ENCODE measurements at places on chromosomes 13 and 19.

GRCh38 chr13:23289917-23290357, 109.2 kb downstream of the SGCG start:
- no peak for DNase-seq

DNA sequence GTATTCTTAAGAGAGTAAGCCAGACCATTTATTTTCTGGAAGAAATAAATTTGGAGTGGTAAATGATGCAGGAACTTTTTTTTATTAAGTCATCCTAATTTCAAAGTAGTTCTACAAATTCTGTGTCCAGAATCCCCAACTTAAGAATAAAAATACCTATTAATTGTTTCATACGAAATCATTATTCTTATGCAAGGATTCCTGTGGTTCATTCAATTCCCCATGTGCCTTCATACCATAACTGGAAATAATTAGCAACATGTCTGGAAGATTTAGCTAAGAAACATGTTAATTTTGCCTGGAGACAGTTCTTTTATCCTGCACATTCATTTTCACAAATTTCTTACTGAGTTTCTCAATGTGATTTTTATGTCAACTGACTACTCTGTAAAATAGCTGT, 408.6 kb downstream of the PCDH9 start:
- DNase-seq, result no peak

DNA sequence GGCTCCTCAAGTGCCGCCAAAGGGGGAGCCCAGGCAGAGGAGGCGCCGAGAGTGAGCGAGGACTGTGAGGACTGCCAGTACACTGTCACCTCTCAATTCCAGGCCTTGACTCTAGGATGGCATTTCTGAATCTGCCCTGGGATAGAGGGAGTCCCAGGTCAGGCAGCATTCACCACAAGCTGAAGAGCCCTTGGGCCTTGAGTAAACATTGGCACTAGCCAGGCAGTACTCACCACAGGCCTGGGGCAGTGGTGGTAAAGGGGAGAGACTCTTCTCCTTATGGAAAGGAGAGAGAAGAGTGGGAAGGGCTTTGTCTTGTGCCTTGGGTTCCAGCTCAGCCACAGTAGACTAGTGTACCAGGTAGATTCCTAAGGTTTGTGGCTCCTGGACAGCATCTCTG, 39.7 kb upstream of the HTR2A start:
- DNase-seq, result no peak

DNA sequence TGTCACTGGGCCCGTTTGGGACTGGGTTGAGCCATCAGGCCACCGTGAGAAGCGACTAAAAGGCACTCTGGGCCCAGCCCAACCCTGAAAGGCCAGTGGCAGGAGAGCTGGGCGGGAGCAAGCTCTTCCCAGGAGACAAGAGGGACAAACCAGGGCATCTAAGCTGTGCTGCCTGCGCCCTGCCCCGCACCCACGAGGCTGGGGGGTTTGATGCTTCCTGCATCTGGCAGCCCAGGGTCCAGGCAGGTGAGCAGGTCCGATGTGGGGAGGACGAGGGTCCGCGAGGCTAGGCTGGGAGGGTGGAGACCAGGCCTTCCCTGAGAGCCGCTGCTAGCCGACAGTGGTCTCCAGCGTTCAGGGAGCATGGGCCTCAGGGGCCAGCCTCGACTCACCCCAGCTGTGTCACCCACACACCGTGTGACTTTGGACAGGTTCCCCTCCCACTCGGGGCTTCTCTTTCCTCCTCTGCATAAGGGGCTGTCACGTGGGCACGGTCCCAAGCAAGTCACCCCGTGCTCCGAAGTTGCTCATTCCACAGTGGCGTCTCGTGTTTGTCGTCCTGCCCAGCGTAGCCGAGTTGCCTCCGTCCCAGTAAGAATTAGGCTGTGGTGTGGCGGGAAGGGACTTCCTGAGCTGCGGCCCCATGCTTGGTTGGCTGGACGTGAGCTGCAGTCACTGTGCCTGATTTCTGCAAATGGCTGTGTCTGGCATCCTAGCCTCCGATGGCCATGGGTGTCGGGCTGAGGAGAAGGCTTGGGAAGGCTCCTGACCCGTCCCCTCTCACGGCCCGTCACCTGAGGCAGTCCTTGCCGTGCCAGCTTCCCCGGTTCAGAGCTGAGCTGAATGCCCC, 15.8 kb downstream of the PLIN4 start:
- DNase-seq, result no peak

GRCh38 chr13:22926748-22927400, 253.9 kb upstream of the SGCG start:
- no peak for DNase-seq

GRCh38 chr19:30153326-30154210, 211.5 kb downstream of the URI1 start:
- no peak for DNase-seq

GRCh38 chr13:100552755-100553154, 35.8 kb downstream of the GGACT start:
- no peak for DNase-seq

- no peak for DNase-seq
Observed at GRCh38 chr13:39250440-39250839, 212.2 kb downstream of the NHLRC3 start.

- DNase-seq, result no peak
Observed at GRCh38 chr13:23067129-23067528, 113.7 kb upstream of the SGCG start.

GRCh38 chr13:41005704-41006103, 13.4 kb downstream of the ELF1 start:
- no peak for DNase-seq

DNA sequence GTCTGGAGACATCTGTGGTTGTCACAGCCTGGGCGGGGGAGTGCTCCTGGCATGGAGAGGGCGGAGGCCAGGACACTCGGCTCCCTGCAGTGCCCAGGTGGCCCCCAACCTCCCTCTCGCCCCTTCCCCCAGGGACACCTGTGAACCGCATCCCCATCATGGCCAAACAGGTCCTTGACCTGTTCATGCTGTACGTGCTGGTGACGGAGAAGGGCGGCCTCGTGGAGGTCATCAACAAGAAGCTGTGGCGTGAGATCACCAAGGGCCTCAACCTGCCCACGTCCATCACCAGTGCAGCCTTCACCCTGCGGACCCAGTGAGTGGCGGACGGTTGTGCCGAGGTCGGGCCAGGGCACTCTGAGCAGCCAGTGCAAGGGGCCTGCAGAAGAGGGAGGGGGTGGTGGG, 20.0 kb upstream of the WDR18 start:
- DNase-seq, result no peak

DNA sequence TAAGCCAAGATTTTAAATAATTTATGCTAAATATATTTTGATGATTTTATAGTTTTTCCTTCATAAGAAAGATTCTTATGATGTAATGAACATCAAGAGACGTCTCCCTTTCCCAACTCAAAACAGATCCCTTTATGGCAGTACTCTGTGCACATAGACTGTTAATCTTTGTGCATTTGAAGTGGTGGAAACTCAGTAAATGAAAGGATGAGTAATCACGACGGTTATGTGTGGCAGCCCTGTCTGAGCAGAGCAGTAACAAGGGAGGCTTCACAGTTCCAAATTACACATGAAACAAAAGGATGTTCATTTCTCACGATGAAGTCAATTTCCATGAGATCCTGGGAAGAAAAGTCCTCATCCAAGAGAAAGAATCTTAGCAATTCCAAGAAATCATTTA, 498.1 kb downstream of the KLF5 start:
- no peak for DNase-seq

GRCh38 chr13:46345866-46346265, 41.2 kb downstream of the RUBCNL start:
- no peak for DNase-seq

GRCh38 chr13:107374038-107374437, 806.1 kb upstream of the ARGLU1 start:
- DNase-seq, result no peak

DNA sequence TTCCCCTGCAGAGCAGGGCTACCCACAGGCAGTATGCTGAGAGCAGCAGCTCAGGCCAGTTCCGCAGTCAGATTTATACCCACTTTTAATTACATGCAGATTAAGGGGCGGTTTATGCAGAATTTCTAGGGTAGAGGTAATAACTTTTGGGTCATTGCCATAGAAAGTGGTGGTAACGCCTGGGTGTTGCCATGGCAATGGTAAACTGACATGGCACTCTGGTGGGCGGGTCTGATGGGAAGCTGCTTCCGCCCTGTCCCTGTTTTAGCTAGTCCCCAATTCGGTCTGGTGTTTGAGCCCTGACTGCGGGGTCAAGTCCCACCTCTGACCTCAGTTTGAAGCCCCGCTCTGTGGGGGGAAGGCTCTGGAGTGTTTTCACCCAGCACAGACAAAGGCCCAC, 141.1 kb upstream of the VSTM2B start:
- DNase-seq, result no peak

DNA sequence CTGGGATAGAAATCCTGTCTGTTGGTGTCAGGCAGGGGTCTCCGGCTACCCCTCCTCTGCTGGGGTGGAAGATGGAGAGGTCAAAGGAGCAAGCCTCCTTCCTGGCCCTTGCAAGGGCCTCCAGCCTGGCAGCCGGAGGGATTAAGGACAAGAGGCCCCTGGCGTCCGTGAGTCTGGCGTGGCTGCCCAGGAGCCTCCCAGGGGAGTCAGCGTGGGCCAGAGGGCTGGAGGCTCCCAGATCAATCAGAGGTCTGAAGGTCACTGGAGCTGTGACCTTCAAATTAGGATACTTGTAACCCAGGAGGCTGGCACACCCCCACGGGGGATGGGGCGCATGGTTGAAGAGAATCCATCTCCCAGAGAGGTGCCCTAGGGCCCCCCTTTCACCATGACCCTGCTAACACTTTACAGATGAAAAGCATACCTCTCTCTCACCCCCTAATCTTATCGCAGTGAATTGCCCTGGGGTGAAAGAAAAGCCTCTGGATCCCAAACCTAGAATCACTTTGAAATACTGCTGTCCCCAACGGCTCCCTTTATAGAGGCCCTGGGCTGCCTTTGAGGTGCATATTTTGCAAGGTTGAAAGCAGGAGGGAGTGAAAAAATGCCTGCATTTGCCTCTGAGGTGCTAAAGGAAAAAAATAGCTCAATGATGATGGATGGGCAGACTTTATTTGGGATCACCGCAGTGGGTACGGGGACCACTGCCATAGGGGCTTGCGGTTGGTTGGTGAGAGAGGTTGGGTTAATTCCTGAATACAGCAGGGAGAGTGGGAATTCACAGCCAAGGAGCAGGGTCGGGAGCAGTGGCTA, 44.9 kb upstream of the PEG3 start:
- DNase-seq, result no peak

- DNase-seq, result no peak
Observed at GRCh38 chr13:97781891-97782305, 171.6 kb upstream of the IPO5 start.

DNA sequence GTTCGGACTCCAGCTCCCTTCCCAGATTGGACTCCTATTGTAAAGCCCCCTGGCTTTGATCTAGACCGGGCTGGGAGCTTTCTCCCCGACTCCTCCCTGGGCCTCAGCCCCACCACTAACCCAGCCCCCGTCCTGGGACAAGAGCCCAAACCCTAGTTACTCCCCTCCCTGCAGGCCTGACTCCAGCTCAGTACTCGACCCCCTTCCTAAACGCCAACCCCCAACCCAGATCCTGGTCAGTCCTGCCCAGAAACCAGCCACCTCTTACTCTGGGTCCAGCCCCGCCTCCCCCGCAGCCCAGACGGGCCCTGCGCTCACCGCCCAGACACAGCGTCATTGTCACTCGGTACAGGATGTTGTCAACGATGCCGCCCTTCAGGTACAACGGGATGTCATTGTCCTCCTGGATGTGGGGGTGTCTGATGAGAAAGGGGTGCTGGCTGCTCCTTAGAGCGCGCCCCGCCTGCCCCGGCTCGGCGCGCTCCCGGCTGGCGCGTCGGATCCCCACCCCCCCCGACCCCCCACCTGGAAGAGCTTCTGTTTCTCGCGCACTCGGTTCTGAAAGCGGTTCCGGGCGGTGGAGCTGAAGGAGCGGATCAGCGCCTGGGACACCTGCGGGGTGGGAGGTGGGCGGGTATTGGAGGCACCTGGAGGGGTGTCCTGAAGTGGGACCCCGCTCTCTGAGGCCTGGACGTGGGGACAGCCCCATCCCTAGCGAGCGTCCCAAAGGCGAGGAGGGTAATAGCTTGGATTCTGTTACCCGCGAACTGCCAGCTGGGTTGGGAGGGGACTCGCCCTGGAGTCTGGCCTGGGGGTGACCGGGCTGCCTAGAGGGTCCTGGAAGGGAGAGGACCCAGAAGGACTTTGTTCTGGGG, 866 bp downstream of the COX7A1 start:
- no peak for DNase-seq

- DNase-seq, result no peak
Observed at GRCh38 chr19:15635016-15635805, 5.5 kb upstream of the CYP4F3 start.

GRCh38 chr13:29935309-29935981, 85.0 kb upstream of the UBL3 start:
- DNase-seq, result peak; percentile 60

- no peak for DNase-seq
Observed at GRCh38 chr19:58296104-58296503, 9.1 kb upstream of the ERVK3-1 start.

DNA sequence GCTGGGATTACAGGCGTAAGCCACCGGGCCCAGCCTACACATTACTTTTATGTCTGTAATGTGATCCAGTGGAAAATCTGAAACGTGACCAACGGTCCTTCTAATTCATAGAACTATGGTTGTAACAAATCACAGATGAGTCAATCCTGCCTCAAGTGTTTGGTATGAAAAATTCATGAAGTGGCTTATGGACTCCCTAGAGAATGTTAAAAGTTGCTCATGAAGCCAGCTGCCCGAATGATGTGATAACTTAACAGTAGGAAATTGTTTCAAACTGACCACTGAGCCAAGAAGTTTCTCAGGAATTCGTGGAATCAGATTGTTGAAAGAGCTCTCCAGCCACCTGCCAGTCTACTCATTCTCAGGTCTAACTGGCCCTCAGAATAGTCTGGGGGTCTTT, 59.4 kb upstream of the FARP1 start:
- DNase-seq, result no peak

- no peak for DNase-seq
Observed at GRCh38 chr13:100594731-100595130, 6.1 kb upstream of the GGACT start.

GRCh38 chr13:105365021-105365550, 1170.4 kb downstream of the EFNB2 start:
- no peak for DNase-seq

DNA sequence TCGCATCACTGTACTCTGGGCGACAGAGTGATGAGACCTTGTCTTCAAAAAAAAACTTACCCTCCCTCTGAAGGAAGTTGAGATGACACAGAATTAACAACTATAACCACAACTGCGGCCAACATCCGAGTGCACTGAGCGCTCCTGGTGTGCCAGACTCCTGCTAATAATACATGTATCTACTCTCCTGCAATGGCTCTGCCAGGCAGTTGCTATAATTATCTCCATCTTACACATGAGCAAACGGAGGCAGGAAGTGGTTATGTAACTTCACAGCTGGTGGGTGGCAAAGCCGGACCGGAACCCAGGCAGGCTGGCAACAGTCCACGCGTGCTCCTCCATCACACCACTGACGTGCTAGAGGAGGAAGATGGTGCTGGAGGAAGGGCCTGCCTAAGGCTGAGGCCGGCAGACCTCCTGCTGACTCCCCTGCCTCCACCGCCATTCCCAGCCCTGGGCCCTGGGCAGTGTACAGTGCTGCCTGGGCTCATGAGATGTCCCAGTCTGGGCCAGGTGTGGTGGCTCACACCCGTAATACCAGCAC, 12.6 kb downstream of the XRCC1 start:
- DNase-seq, result peak; percentile 57
